ENCODE measurements at places on chromosomes 12 and 14. TPM values are rescaled to one million over a fixed set of nuclear protein-coding genes. Genes with fewer than 3 reads are reported as not detected.

GRCh38 chr12:56980941-56981530, 23.6 kb upstream of the RDH16 start:
- no peaks in the 10 kb centered on the region for H3K4me1 ChIP-seq
- no peak overlapping the region for H3K27ac ChIP-seq
- no peak overlapping the region for H3K4me3 ChIP-seq
- no peak for DNase-seq
- H3K36me3 ChIP-seq = no peaks in the 10 kb centered on the region
- H3K27me3 ChIP-seq = no peaks in the 10 kb centered on the region

DNA sequence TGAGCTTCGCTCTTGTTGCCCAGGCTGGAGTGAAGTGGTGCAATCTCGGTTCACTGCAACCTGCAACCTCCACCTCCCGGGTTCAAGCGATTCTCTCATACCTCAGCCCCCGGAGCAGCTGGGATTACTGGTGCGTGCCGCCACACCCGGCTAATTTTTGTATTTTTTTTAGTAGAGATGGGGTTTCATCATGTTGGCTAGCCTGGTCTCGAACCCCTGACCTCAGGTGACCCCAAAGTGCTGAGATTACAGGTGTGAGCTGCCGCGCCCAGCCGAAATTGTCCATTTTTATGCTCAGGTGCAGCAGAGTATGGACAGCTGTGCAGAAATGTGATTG, 19.2 kb upstream of the CYP46A1 start:
- DNase-seq = no peak
- peaks cover 19% of the 10 kb centered on the region for H3K27me3 ChIP-seq
- H3K4me1 ChIP-seq = no peaks in the 10 kb centered on the region
- H3K36me3 ChIP-seq = no peaks in the 10 kb centered on the region

- peaks cover 7% of the 10 kb centered on the region for H3K27me3 ChIP-seq
- H3K4me1 ChIP-seq = peaks cover 6% of the 10 kb centered on the region
- no peaks in the 10 kb centered on the region for H3K36me3 ChIP-seq
- no peak overlapping the region for H3K27ac ChIP-seq
- no peak overlapping the region for H3K4me3 ChIP-seq
- DNase-seq = no peak
Measured at GRCh38 chr14:71742485-71742884, 189.7 kb upstream of the RGS6 start.

- no peaks in the 10 kb centered on the region for H3K36me3 ChIP-seq
- DNase-seq = no peak
- H3K4me1 ChIP-seq = peaks cover 5% of the 10 kb centered on the region
- H3K27me3 ChIP-seq = peaks cover 23% of the 10 kb centered on the region
Measured at GRCh38 chr12:28088566-28089272, 101.5 kb upstream of the CCDC91 start.

NKX2-1 gene
- total RNA-seq = not detected

- DNase-seq = peak; percentile 63
- H3K27ac ChIP-seq = no peak overlapping the region
- no peaks in the 10 kb centered on the region for H3K36me3 ChIP-seq
- H3K4me3 ChIP-seq = peak overlapping the region; percentile 64
- peaks cover 21% of the 10 kb centered on the region for H3K4me1 ChIP-seq
Measured at GRCh38 chr12:14884458-14884878, 1.2 kb downstream of the MGP start.

GRCh38 chr12:118972982-118973381, 8.4 kb upstream of the SRRM4 start:
- H3K36me3 ChIP-seq = no peaks in the 10 kb centered on the region
- H3K4me3 ChIP-seq = no peak overlapping the region
- no peak overlapping the region for H3K27ac ChIP-seq
- DNase-seq = no peak
- H3K4me1 ChIP-seq = no peaks in the 10 kb centered on the region

SVOP gene
- total RNA-seq = not detected

GRCh38 chr12:95859344-95859816, 628 bp downstream of the SNRPF start:
- peak; percentile 61 for DNase-seq
- H3K4me1 ChIP-seq = peaks cover 11% of the 10 kb centered on the region
- H3K27me3 ChIP-seq = peaks cover 7% of the 10 kb centered on the region
- H3K36me3 ChIP-seq = peaks cover 22% of the 10 kb centered on the region

ATP5F1B gene
- 739 TPM for total RNA-seq

GRCh38 chr14:95302667-95303506, 16.8 kb downstream of the CLMN start:
- DNase-seq = no peak
- peaks cover 41% of the 10 kb centered on the region for H3K27me3 ChIP-seq
- H3K4me3 ChIP-seq = no peak overlapping the region
- H3K27ac ChIP-seq = no peak overlapping the region
- peaks cover 8% of the 10 kb centered on the region for H3K4me1 ChIP-seq

INSM2 gene
- not detected for total RNA-seq

GRCh38 chr12:69433653-69434052, 36.5 kb upstream of the FRS2 start:
- no peak for DNase-seq
- peaks cover 14% of the 10 kb centered on the region for H3K27me3 ChIP-seq
- H3K36me3 ChIP-seq = no peaks in the 10 kb centered on the region
- no peaks in the 10 kb centered on the region for H3K4me1 ChIP-seq

GRCh38 chr14:57660208-57660607, 166.6 kb upstream of the CCDC198 start:
- H3K27ac ChIP-seq = no peak overlapping the region
- no peaks in the 10 kb centered on the region for H3K27me3 ChIP-seq
- no peak for DNase-seq
- no peak overlapping the region for H3K4me3 ChIP-seq
- H3K4me1 ChIP-seq = no peaks in the 10 kb centered on the region

GRCh38 chr14:102675396-102675795, 82.9 kb downstream of the RCOR1 start:
- no peak overlapping the region for H3K27ac ChIP-seq
- DNase-seq = no peak
- no peak overlapping the region for H3K4me3 ChIP-seq
- H3K36me3 ChIP-seq = no peaks in the 10 kb centered on the region
- no peaks in the 10 kb centered on the region for H3K27me3 ChIP-seq

DNA sequence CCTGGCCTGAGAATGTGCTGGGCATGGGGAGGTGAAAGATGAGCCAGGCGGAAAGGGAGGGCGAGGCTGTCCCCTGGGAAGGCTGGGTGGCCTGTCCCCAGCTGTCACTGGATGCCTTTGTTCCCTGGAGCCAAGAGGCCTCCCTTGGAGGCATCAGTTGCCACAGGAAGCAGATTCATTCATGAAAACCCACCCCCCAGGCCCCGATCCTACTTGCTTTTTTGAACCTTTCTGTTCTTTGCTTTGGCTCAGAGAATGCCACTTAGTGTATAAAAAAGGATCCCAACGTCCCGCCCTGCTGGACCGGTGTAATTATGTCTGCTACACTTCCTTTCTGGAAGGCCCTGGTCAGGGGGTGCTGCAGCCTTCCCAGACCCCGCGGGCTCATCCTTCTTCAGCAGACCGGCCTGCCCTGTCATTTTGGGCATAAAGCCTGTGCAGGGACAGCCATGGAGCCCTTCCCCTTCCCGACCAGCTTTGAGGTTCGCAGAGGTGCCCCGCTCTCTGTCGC, 220.2 kb downstream of the SLC41A2 start:
- peaks cover 75% of the 10 kb centered on the region for H3K4me1 ChIP-seq
- no peaks in the 10 kb centered on the region for H3K36me3 ChIP-seq
- peak overlapping the region; percentile 95 for H3K27ac ChIP-seq
- H3K4me3 ChIP-seq = peak overlapping the region; percentile 71

- DNase-seq = no peak
- peaks cover 34% of the 10 kb centered on the region for H3K4me1 ChIP-seq
- peak overlapping the region; percentile 68 for H3K27ac ChIP-seq
Measured at GRCh38 chr12:45243963-45244362, 28.1 kb downstream of the ANO6 start.

ETV6 gene
- total RNA-seq = 50.2 TPM

WASHC4 gene
- total RNA-seq = 42.8 TPM

- H3K27ac ChIP-seq = no peak overlapping the region
- no peaks in the 10 kb centered on the region for H3K27me3 ChIP-seq
- H3K4me1 ChIP-seq = peaks cover 30% of the 10 kb centered on the region
- H3K4me3 ChIP-seq = no peak overlapping the region
- peaks cover 5% of the 10 kb centered on the region for H3K36me3 ChIP-seq
- DNase-seq = no peak
Measured at GRCh38 chr14:103404920-103405319, 19.7 kb downstream of the MARK3 start.

DNA sequence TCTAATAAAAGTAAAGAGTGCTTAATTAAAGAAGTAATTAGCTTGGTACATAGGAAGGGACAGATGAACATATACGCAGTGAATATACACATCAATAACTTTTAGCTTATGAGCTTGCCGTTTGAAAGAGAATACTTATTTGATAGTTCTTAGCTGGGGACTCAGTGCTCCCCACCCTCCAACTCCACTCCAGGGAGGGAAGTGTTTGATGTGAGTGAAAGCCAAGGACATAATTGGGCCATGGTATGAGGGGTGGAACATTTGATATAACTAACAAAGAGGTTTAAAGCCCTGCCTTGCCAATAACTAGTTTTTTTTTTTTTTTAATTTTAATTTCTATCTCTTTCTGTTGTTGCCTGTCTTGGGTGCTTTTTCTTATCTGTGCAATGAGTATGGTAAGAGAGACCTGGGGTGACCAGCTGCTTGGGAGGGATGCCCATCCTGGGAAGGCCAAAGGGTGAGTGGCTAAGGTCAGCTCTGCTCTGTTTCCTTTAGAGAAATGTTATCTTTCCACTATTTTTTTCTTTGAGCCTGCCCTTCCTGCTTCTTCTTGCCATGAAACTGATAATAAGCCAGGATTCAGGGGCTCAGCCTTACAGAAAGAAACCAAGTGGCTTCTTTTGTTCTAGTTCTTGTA, 132.8 kb upstream of the CPSF6 start:
- no peaks in the 10 kb centered on the region for H3K4me1 ChIP-seq
- no peak for DNase-seq
- H3K36me3 ChIP-seq = no peaks in the 10 kb centered on the region
- no peak overlapping the region for H3K27ac ChIP-seq
- peaks cover 11% of the 10 kb centered on the region for H3K27me3 ChIP-seq

DNA sequence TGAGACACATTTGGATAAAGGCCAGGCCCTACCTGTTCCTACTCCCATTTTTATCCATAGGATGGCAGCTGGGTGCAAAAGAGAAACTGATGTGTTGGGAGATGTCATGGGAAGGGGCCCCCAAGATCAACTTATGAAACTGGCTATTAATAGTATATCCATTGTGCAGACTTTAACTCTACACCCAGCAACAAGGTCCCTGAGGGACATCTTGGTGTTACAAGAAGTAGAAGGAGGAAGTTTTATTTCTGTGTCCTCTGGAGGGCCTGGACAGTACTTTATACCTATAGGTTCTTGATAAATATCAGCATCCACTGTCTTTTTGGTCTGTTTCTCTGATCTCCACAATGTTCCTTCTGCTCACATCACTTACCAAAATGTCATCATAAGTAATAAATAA, 84.6 kb downstream of the BTG1 start:
- peaks cover 10% of the 10 kb centered on the region for H3K4me1 ChIP-seq
- no peaks in the 10 kb centered on the region for H3K36me3 ChIP-seq
- H3K4me3 ChIP-seq = no peak overlapping the region

- H3K36me3 ChIP-seq = peaks cover 6% of the 10 kb centered on the region
- no peaks in the 10 kb centered on the region for H3K27me3 ChIP-seq
- no peak overlapping the region for H3K4me3 ChIP-seq
- H3K4me1 ChIP-seq = no peaks in the 10 kb centered on the region
Measured at GRCh38 chr12:18363321-18363720, 102.0 kb downstream of the PIK3C2G start.

- no peaks in the 10 kb centered on the region for H3K4me1 ChIP-seq
- peaks cover 8% of the 10 kb centered on the region for H3K27me3 ChIP-seq
- H3K27ac ChIP-seq = no peak overlapping the region
- no peak for DNase-seq
Measured at GRCh38 chr12:117587631-117588287, 226.3 kb upstream of the NOS1 start.

TAOK3 gene
- total RNA-seq = 106 TPM

DNA sequence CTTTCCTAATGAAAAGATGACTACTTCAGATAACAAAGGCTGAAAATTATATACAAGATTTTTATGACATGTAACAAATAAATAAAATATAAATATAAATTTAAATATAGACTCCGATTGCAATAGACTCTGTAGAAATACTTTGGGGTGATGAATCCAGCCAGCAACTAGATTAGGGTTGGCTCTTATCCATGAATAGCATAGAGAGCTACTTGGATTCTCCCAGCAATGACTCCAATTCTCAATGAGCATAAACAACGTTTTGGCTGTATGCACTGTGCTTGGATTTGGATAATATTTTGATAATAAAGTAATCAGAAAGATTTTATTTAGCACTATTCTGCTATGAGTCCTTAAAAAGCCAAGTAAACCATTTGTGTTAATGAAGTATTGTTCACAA, 58.0 kb upstream of the LRFN5 start:
- H3K4me1 ChIP-seq = no peaks in the 10 kb centered on the region
- H3K4me3 ChIP-seq = no peak overlapping the region
- H3K36me3 ChIP-seq = no peaks in the 10 kb centered on the region
- DNase-seq = no peak
- no peak overlapping the region for H3K27ac ChIP-seq

NRIP2 gene
- total RNA-seq = not detected

- no peak overlapping the region for H3K4me3 ChIP-seq
- H3K4me1 ChIP-seq = peaks cover 12% of the 10 kb centered on the region
- DNase-seq = no peak
- peaks cover 12% of the 10 kb centered on the region for H3K27me3 ChIP-seq
- H3K27ac ChIP-seq = no peak overlapping the region
Measured at GRCh38 chr12:108457006-108457733, 57.9 kb upstream of the FICD start.

GRCh38 chr14:85415015-85415712, 114.8 kb upstream of the FLRT2 start:
- H3K27ac ChIP-seq = peak overlapping the region; percentile 0
- H3K4me3 ChIP-seq = peak overlapping the region; percentile 2
- no peak for DNase-seq
- H3K27me3 ChIP-seq = no peaks in the 10 kb centered on the region
- peaks cover 8% of the 10 kb centered on the region for H3K36me3 ChIP-seq
- no peaks in the 10 kb centered on the region for H3K4me1 ChIP-seq

DNA sequence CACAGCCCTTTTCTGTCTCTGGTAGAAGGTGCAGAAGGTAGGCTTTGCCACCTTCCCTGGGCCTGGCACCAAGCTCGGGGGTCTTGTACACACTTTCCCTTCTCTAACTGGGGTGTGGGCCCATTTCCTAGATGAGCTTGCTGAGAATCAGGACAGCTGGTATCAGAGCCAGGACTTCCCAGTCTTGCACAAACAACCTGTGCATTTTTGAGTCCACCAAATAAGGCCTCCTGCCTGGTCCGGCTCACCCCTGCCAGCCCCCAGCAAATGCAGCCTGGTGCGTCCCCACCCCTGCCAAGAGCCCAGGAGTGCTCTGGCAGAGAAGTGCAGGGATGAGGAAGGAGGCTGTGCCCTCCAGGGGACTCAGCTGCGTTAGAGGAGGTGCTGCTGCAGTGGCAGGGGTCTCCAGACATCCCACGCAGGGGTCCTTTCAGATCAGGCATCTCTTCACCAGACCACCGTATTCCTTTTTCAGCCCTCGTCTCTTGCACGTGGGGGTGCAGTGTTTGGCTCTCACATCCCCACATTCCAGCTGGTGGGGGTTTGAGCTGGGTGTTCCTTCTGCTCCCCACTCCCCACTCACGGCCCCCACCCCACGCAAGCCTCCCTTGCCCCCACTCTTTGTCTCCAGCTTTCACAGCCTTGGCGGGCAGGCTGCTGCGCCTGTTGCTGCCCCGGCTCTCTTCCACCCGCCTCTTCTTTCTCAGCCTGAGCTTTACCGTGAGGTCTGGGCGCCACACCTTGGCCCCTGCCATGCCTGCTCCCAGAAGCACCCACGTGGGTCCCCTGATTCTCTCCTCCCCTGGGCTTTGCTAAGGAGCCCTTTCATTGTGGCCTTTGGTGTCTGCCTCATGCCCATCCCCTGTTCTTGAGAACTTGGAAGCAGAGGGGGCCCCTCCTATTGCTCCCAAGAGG, 32.3 kb downstream of the MEG3 start:
- no peak overlapping the region for H3K27ac ChIP-seq
- DNase-seq = no peak
- H3K36me3 ChIP-seq = no peaks in the 10 kb centered on the region
- no peak overlapping the region for H3K4me3 ChIP-seq
- H3K4me1 ChIP-seq = no peaks in the 10 kb centered on the region
